SJCRH30 (cell line): ENCODE measurements at places on chromosomes 6 and 20. TPM values are rescaled to one million over a fixed set of nuclear protein-coding genes. Genes with fewer than 3 reads are reported as not detected.

DNA sequence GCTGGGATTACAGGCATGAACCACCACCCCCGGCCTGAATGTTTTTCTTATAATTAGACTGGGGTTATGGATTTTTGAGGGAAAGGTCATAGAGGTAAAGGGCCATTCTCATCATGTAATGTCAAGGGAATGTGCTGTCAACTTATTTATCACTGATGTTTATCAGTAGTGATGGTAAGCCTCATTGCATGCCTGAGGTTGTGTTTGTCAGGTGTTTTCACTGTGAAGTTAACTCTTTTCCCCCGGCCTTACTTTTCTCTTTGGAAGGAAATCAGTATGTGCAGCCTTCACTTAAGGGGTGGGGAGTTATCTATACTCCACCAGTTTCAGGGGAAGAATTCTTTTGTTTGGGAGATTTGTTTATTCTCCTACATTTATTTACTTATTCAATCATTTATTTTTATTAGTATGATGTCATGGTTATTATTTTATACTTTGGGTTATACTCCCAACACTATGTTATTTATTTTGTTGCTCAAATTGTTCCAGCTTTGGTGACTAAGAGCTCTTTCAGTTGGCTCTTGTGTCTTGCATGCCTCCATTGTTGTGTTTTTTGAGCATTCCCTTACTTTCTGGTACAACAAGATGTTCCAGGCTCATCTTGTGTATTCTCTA, 2.8 kb upstream of the SLC17A5 start:
- DNase-seq, result no peak

DNA sequence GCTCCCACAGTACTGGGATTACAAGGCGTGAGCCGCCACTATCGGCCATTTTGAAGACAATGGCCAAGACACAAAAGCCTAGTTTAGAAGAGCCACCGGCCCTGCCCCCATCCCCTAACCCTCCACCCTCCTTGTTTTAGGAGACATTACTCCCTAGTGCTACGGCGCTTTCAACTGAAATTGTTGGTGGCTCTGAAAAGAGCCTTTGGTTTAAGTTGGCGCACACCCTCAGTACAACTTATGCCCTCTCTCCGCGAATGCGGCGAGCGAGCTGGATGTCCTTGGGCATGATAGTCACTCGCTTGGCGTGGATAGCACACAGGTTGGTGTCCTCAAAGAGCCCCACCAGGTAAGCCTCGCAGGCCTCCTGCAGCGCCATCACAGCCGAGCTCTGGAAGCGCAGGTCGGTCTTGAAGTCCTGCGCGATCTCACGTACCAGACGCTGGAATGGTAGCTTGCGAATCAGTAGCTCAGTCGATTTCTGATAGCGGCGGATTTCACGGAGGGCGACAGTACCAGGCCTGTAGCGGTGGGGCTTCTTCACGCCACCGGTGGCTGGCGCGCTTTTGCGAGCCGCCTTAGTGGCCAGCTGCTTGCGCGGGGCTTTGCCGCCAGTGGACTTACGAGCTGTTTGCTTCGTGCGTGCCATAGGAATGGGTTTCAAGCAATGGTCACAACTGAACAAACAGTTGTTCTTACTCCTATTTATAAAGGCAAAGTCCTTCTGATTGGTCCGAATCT, 114.9 kb upstream of the BTN3A2 start:
- peak; percentile 29 for DNase-seq

DNA sequence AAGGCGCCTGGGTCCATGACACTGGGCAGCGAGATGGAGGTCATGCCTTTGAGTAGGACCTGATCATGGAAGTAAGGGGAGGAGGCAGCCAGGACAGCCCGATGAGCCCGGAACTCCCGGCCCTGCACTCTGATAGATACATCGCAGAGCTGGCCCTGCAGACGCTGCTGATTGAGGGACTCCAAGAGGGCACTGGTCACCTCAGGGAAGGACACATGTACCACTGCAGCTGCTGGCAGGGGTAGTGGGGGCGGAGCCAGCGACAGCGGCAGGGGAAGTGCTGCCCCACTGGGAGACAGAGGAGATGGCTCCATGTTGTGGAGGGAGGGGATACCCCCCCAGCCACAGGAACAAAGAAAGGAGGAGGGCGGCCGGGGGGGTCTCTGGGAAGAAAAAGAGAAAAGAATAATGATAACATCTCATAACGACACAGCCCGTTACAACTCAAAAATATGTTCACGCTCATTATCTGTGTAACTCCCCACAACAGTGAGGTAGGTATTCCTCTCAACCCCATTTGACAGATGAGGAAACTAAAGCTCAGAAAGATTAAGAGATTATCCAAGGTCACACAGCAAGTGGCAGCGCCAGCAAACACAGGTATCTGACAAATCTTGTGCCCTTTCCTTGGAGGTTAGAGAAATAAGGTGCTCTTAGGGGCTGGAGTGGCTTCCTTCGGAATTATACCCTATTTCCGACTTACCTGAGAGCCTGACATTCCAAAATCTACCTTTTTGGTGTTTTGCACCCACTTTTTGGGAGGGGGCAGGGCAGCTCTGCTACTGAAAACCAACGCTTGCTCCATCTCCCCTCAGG, 733 bp downstream of the ZBTB22 start:
- DNase-seq, result no peak

KIF25 gene
- total RNA-seq, result 0.51 TPM in 1 of 2 replicates, not detected in the other

DNA sequence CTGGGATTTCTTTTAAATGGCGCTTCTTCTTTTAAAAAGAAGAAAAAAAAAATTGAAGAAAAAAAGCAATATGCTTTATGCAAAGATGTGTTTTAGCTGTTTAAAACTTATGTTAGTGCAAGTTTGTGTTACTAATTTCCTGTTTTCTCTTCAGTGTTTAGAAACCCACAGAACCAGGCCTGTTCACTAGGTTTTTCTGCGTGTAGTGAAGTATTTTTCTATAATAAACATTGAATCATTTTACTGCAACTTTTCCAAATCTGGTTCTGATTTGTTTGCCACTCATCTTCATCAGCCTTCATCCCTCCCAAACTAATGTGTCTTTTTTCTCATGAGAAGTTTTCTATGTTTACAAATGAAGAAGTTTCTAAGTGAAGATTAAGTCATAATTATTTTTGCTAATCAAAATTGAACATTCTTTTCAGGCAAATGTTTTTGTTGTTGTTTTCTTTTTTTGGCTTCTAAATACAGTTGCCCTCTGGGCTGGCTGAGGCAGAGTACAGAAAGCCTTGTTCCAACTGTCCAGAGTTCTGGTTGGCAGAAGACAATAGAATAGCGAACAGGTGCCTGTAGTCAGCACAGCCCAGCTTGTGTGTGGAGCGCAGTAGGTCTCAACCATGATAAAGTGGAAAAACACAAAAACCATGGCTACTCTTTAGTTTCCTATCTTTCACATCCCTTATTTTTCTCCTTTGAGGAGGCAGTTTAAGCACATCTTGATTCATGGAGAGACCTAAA, 14.5 kb downstream of the ZNF76 start:
- no peak for DNase-seq

GRCh38 chr6:107154801-107155160, 39.5 kb upstream of the BEND3 start:
- no peak for DNase-seq

ARG1 gene
- total RNA-seq, result not detected in 2 replicates

DNA sequence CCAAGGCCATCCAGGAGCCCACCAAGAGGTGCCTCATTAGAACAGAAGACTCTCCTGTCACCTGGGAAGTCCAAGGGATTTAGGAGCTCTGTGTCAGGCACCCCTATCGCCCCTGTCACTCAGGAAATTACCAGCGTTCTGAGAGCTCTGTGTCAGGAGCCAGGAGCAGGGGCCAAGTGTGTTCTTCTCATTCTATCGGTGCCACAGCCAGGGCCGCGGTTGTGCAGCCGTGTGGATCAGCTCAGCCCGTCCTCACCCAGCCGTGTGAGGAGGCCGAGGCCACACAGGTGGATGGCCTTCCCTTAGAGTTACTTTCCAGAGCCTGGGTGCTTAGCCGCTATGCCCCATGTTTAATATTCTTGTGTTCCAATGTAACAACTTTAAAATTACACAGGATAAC, 9.8 kb downstream of the MTG2 start:
- no peak for DNase-seq

- DNase-seq, result no peak
These were observed 62.0 kb upstream of the FAM184A start for GRCh38 chr6:119140196-119141140.

GRCh38 chr6:42131531-42131930, 10.9 kb downstream of the C6orf132 start:
- DNase-seq, result no peak
